ENCODE measurements at places on chromosomes 7 and 10.

DNA sequence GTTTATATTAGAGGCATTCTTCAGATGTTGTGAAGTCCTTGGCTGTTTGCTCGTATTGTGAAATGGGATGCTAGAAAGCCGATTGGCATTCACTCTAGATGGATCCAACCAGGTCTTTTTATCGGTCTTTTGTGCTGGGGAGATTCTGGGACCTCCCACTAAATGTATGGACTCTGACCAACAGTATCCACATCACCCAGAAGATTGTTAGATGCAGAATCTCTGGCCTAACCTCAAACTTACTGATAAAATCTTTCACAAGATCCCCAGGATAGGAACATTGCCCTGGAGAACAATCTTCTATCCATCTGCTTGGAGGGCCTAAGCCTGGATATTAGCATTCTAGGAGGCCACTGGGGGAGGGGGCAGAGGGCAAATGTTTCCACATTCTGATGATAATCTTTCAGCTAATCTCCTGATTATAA lies 160.9 kb downstream of the PLXDC2 start:
- no peak for DNase-seq

GRCh38 chr10:119755446-119755845 lies 29.6 kb downstream of the INPP5F start:
- DNase-seq, result no peak

GRCh38 chr7:13946181-13946580 lies 43.3 kb downstream of the ETV1 start:
- no peak for DNase-seq

GRCh38 chr7:128102490-128103291 lies 71.5 kb upstream of the LRRC4 start:
- peak; percentile 40 for DNase-seq

DNA sequence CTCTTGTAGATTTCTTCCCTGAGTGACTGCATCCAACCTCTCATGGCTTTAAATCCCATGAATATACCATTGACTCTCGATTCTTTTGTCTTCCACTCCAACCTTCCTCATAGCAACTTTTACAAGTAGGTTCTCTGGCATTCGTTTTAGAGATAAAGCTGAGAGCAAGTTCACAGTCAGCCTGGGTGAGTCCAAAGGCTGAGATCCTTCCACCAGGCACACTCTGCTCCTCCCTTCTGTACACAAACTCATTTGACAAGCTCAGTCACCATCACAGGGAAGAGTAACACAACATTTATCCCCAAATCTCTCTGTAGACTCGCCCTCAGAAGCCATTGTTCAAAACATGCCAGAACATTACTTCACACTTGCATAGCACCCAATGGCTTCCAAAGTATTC lies 10.9 kb downstream of the CTTNBP2 start:
- no peak for DNase-seq

DNA sequence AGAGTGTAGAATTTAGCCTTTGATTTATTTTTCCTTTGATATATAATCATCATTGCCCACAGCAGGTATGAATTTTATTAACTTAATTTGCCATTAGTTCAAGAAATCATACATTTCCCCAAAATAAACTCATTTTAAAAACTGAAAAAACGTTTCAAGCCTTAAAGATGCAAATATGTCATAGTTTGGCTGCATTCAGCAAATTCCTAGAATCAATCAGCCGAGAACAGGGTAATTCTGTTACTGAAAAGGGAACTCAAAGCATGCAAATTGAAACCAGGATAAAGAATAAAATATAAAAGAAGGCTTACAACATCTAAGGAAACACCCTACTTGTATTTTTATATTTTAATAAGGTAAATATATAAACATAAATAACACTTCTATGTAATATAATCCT lies 233.8 kb upstream of the PRKCQ start:
- no peak for DNase-seq

DNA sequence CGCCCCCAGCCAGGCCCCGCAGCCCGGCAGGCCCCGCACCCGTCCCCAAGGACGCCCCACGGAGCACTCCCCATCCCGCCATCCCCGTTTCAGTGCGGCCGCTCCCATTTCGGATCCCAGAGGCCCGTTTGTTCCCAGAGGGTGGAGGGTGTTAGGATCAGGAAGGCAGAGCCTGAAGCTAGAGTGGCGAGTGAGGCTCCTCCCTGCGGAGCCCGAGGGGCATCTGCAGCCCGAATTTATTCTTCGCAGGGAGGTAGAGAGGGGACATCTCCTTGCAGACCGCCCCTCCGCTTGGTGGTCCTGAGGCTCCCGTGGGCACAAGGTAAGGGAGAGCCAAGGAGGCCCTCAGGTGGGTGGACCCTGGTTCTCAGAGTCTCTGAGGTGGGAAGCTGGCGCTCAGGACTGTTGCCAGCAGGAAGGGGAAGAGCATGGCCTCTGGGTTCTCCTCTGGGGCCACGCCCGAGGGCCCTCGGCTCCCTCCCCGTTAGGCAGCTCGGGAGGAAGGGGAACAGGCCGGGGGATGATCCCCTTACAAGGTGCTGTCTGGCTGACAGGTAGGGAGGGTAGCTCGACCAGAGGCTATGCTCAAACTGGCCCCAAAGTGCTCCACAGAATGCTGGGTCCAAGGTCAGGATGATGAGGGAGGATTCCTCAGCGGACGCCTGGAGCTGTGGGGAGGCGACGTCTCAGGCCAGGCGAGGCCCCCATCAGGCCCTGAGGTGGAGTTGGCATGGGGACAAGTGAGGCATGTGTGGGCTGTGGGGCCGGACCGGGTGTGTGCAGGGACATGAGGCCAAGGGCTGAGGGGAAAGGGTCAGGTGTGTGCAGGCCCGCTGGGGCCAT lies 17.4 kb downstream of the POLL start:
- DNase-seq, result peak; percentile 58

GRCh38 chr7:151868396-151869108 lies 8.4 kb downstream of the PRKAG2 start:
- no peak for DNase-seq

DNA sequence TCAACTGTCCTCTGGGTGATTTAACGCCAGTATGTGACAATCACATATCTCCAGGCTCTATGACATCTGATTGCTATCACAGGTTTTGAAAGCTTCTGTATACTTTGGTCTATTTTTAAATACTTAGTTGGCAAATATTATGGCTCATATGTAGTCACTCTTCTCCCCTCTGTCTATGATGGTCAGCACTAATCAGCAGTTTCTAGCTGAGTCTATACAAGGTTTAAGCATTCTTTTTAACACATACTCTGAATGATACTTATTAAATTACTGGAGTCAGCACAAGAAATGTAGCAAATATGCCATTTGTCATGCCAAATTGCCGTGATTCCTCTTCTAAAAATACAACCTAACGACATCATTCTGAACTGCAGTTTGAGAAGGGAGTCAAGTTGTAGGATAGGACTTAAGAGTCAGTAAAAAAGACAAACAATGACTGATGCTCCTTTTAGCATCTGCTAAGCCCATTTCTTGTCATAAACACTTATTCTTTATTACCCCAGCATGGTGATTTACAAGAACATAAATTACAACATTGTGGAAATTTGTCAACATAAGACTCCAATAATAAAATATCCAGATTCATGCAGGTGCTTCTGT lies 947.8 kb downstream of the XPNPEP1 start:
- DNase-seq, result no peak

GRCh38 chr7:24036033-24036412 lies 248.0 kb upstream of the NPY start:
- DNase-seq, result no peak

DNA sequence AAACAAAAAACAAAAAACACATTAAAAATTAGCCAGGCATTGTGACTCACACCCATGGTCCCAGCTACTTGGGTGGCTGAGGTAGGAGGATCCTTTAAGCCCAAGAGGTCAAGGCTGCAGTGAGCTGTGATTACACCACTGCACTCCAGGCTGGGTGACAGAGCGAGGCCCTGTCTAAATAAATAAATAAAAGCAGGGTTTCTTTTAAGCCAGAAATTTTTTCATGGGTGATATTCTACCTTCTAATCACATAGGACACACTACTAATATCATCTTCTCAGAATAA lies 14.2 kb upstream of the SVIL start:
- DNase-seq, result no peak

DNA sequence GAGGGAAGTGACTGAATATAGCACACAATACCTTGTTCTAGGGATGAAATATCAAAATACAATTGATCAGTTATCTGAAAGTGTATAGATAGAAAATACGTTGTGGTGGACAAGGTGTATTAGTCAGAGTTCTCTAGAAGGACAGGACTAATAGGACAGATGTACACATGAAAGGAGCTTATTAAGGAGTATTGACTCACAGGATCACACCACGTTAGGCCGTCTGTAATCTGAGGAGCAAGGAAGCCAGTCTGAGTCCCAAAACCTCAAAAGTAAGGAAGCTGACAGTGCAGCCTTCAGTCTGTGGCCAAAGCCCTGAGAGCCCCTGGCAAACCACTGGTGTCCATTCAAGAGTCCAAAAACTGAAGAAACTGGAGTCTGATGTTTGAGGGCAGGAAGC lies 406.1 kb downstream of the MDFIC start:
- no peak for DNase-seq

- DNase-seq, result peak; percentile 90
Measured at GRCh38 chr10:100370714-100371481, 23.9 kb downstream of the SCD start.

- no peak for DNase-seq
Measured at GRCh38 chr10:70756700-70757360, 28.3 kb downstream of the TBATA start.

DNA sequence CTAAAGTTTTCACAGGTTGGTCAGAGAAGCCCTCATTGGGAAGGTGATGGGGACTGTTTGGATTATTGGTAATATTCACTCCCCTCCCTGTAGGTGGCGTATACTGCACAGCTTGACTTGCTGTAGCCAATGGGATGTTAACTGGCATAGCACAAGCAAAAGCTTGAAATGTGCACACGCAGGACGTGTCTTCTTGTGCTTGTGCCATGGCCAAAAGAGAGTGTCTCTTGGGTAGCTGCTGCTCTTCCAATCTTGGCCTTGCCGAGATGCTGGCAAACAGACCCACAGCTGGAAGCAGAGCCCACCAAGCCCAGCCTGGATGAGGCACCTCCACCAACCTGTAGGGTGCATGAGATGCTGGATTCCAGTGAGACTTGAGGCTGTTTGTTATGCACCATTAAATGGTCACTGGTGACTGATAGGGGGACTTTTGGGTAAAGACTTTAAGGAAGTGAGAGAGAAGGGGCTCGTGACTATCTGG lies 266.0 kb downstream of the GRID1 start:
- DNase-seq, result peak; percentile 18

GRCh38 chr7:124020060-124020459 lies 12.8 kb downstream of the TMEM229A start:
- no peak for DNase-seq

- no peak for DNase-seq
Measured at GRCh38 chr10:24496906-24497305, 226.8 kb downstream of the ARHGAP21 start.

- DNase-seq, result peak; percentile 31
Measured at GRCh38 chr7:137592232-137592896, 248.8 kb upstream of the PTN start.

GRCh38 chr10:125505648-125506047 lies 177.3 kb downstream of the TEX36 start:
- no peak for DNase-seq

DNA sequence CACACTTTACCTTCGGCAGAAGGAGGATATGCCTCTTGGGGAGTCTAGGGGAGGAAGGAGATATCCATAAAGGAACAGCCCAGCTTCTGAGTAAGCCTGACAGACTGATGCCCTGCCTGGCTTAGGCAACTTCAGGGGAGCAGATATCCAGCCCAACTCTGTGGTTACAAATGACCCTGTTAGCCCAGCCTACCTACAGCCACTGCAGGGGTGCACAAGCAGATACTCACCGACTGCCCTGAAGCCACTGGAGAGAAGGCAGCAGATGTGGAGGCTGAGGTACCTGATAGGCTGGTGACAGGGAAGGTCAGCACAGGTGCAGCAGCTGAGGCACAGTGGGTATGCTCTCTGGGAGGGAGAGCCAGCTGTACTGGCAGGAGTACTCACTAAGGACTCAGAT lies 770.2 kb downstream of the GRID1 start:
- DNase-seq, result no peak

DNA sequence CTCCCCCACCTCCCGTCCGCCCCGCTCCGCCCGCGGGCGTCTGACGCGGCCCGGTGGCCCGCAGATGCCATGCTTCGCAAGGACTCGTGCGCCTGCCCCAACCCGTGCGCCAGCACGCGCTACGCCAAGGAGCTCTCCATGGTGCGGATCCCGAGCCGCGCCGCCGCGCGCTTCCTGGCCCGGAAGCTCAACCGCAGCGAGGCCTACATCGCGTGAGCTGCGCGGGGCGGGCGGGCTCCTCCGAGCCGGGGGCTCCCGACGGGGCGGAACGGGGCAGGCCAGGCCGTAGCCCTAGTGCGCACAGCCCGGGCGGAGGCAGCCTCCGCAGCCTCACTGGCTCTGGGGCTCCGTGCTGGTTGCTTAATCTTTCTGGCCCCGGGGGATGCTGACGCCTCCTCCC lies 2.8 kb downstream of the ASIC3 start:
- DNase-seq, result peak; percentile 93

- no peak for DNase-seq
Measured at GRCh38 chr7:75795831-75796285, 17.7 kb downstream of the CCL24 start.

DNA sequence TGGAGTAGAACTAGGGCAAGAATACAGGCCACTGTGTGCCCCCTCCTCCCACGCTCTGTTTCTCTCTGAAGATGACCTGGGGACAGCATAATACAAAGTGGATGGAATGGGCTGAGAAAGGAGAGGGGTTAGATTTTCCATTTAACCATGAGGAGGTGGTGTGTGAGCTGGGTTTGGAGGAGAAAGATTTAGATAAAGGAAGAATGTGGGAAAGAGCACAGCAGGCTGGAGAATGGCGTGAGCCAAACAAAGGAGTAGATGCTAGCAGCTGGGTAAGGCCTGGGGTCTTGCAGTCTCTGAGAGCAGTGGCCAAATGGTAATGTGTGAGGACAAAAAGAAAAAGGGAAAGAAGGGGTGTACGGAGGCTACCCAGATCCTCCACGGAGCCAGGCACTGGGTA lies 8.6 kb downstream of the PNLIPRP2 start:
- no peak for DNase-seq

- DNase-seq, result no peak
Measured at GRCh38 chr7:82081644-82082224, 311.9 kb upstream of the HGF start.

DNA sequence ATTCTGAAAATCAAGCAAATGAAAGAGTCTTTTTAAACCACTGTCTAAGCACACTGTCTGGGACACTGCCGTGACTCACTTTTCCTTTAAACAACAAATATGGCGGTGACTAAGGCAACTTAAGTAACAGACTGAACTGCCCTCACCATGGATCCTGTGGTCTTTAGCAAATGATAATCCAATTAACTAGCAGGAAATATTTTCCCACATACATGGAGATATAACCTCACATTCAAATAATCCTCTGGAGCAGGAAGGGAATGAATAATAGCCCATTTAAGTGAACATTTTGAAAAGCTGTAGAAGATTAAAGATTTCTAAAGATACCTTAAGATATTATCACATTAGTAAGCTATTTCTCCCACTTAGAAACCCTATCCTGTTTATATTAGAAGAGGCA lies 40.3 kb upstream of the LRRC17 start:
- no peak for DNase-seq

DNA sequence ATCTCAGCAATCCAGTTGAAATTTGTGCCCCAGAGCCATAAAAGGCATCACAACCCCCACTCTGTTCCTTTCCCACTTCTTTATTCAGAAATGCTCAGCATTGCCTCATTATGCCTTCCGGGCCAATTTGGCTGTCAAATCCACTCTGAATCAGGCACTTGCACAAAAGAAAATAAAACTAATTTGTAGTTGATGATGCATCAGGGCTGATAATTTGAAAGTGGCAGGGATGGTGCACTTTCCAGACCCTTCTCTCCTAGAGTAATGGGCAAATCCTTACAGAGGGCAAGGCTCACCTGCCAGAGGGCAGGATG lies 147.9 kb upstream of the PDE1C start:
- no peak for DNase-seq

All from common myeloid progenitor, CD34-positive (primary cell).